ENCODE measurements at places on chromosomes 12 and 14.
A peak's percentile ranks its signal among the peaks of the same experiment; 100 is the strongest.

GRCh38 chr12:44874981-44875416, 1.1 kb downstream of the NELL2 start:
- DNase-seq, result peak; percentile 11

GRCh38 chr14:76768671-76769500, 7.6 kb downstream of the VASH1 start:
- DNase-seq, result no peak

GRCh38 chr14:71214241-71214640, 307.0 kb downstream of the PCNX1 start:
- DNase-seq, result no peak

DNA sequence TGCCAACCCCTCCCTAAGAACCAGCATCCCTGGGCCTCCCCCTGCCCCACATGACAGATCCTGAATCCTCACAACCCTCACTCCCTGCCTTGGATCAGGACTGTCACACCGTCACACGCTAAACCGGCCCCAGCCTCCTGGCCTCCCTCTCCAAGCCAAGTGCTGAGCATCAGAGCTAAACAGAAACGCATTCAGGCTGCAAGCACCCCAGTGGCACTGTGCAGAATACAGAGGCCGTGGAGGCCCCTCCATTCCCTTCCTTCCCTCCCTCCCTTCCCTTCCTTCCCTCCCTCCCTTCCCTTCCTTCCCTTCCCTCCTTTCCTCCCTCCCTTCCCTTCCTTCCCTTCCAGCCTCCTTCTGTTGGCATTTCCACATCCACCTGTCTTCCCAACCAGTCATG, 12.6 kb downstream of the POLE start:
- no peak for DNase-seq

- no peak for DNase-seq
These were observed 43.4 kb upstream of the LIMA1 start for GRCh38 chr12:50326590-50327284.

GRCh38 chr12:16121953-16122352, 155.5 kb downstream of the SLC15A5 start:
- DNase-seq, result no peak

GRCh38 chr14:32319368-32320049, 9.6 kb upstream of the AKAP6 start:
- DNase-seq, result no peak

- no peak for DNase-seq
These were observed 21.1 kb upstream of the CATSPERB start for GRCh38 chr14:91752961-91753360.

GRCh38 chr14:88599326-88599725, 36.5 kb downstream of the ZC3H14 start:
- no peak for DNase-seq

GRCh38 chr14:106657460-106657859, 1131.1 kb downstream of the TMEM121 start:
- DNase-seq, result peak; percentile 47

GRCh38 chr12:4630262-4630661, 18.6 kb downstream of the AKAP3 start:
- no peak for DNase-seq

DNA sequence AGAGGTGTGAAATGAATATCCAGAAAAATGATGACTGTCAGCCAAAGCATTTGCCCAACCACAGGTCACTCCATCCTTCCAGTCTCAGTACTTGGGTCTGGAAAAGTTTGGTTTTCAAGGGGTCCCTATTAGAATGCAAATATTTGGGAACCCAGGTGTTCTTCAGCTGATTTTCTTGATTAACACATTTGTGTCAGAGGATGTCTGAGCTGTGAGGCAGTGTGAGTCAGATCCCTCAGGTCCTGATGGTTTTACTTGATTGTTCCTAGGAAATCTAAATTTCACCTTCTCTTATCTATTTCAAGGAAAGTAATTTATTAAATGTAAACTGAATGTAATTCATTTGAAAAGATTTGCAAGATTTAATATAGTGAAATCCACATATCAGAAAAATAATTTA, 71.5 kb downstream of the SSPN start:
- no peak for DNase-seq

DNA sequence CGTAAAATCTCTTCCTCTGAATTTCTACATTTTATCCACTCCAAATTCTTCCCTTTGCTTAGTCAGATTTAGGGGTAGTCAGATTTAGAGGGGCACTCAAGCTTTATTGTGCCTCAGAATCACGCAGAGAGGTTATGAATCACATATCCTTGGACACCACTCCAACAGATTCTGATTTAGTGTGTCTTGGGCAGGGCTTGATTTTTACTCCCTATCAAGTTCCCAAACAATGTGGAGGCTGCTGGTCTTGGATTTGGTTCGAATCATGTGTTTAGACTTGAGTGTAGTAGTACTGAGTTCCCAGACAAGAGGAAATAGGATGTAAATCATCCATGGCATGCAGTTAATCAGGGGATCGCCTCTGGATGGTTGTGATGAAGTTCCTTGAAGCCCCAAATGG, 298.1 kb upstream of the CLEC14A start:
- no peak for DNase-seq

All from effector CD4-positive, alpha-beta T cell (primary cell).